ENCODE measurements at places on chromosomes 11 and 22. TPM values are rescaled to one million over a fixed set of nuclear protein-coding genes. Genes with fewer than 3 reads are reported as not detected.
A peak's percentile ranks its signal among the peaks of the same experiment; 100 is the strongest.

TESMIN gene
- 3.3 TPM for polyA plus RNA-seq

LTO1 gene
- 14.2 TPM for polyA plus RNA-seq

FADS2 gene
- polyA plus RNA-seq, result 3.5 TPM

DNA sequence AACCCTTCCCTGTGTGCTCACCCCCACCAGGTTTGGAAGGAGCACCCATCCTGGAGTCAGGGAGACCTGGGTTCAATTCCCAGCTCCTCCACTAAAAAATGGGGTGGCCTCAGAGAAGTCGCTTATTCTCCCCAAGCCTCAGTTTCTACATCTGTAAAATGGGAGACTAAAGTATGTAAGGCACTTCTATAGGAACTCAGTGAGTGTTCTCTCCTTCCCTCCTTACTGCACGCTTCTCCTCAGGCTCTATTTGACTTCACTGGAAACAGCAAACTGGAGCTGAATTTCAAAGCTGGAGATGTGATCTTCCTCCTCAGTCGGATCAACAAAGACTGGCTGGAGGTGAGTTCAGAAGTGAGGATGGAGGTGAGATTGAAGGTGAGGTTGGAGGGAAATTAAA, 11.3 kb downstream of the NCF4 start:
- peaks cover 5% of the 10 kb centered on the region for H3K36me3 ChIP-seq
- no peaks in the 10 kb centered on the region for H3K4me1 ChIP-seq
- peaks cover 4% of the 10 kb centered on the region for H3K27me3 ChIP-seq
- no peak overlapping the region for H3K27ac ChIP-seq

DNA sequence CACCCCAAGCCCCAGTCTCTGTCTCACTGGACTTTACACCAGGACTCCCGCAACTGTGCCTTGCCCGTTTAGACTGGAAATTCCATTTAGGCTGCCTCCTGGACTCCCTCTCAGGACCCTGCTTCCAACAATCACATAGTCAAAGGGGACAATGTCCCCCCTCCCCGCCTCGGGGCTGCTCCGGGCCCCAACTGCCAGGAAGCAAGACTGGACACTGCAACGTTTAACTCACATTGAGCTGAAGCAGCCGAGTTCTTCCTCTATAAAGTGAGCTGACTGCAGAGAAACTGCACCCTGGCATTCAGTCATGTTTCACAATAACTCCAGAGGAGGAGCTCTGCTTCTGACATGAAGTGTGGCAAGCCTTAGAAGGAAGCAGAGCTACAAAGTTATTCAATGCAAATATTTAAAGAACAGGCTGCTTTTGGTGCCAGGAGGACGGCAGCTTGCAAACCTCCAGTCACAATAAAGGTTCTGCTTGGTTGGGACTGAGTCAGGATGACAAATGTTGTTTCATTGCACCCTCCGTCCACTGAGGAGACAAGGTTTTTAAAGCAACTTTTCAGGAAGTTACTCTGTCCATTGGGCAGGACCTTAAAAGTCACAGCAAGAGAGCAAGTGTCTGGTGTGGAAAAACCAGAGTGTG, 19.9 kb downstream of the PACSIN2 start:
- no peaks in the 10 kb centered on the region for H3K27me3 ChIP-seq
- H3K4me1 ChIP-seq, result peaks cover 68% of the 10 kb centered on the region
- peak; percentile 92 for DNase-seq
- peak overlapping the region; percentile 34 for H3K4me3 ChIP-seq
- no peaks in the 10 kb centered on the region for H3K36me3 ChIP-seq

DNA sequence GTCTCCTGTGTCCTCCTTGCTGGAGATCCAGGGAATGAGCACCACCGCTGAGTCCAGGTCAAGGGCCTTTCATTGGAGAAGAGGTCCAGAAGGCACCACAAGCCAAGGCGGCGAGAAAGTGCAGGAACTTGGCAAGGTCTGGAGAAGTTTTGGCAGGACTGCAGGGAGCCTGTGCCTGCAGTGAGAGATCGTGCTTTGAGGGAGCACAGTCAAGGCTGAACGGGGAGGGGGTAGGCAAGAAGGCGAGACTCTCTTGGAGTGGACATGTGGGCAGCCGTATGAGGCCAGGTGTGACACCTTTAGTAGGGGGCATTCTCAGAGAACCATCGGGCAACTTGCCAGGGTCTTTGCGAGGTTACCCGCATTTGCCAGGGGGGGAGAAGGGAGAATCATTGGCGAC, 30.5 kb downstream of the LRRC10B start:
- H3K36me3 ChIP-seq, result no peaks in the 10 kb centered on the region
- peaks cover 29% of the 10 kb centered on the region for H3K4me1 ChIP-seq
- no peak for DNase-seq
- H3K27ac ChIP-seq, result no peak overlapping the region

DNA sequence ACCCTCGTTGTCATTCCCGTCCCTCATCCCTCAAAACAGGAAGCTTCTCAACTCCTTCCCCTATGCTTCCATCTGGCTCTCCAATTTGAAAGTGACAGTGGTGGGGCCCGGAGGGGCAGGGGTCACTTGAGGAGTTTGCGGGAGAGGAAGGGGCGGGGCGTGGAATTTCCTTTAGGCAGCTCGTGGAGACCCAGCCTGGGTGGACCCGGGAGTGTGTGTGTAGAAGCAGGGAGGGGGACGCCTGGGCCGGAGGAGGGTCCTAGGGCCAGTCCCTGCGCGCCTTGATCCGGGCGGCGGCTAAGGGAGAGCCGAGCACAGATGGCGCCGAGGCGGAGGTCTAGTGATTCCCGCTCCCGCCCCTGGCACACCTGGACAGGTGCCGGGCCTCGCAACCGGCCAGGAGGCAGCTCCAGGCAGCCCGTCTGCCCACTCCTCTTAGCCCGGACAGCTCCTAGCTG, 7.8 kb upstream of the PAX6 start:
- no peak for DNase-seq
- no peaks in the 10 kb centered on the region for H3K36me3 ChIP-seq
- H3K4me1 ChIP-seq, result peaks cover 42% of the 10 kb centered on the region
- no peak overlapping the region for H3K27ac ChIP-seq

DNA sequence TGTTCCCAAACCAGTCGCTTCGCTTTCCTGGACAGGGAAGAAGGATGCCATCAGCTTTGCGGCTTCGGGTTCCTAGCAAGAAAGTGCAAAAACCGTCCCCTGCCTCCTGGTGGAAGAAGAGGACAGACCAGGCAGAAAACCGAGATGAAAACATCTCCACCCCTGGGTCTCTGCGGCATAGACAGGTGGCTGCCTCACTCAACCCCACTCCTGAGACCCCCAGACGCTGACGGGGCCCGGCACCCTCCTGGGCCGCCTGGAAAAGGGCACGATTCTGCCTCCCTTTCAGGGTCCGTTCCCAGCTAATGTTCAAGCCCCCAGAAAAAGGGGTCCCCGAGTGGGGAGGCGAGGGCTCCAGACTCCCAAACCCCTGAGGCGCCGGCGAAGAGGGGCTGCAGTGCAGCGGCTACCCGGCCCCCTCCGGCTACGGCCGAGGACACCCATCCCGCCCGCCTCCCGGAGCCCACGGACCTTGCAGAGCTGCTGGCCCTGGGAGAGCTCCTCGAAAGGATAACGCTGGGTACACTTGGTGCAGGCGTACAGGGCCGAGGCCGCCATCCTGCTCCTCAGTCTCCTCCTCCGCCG, 569 bp downstream of the FAM76B start:
- peak overlapping the region; percentile 66 for H3K4me3 ChIP-seq
- peak overlapping the region; percentile 93 for H3K27ac ChIP-seq
- no peaks in the 10 kb centered on the region for H3K27me3 ChIP-seq
- peaks cover 28% of the 10 kb centered on the region for H3K36me3 ChIP-seq
- peaks cover 43% of the 10 kb centered on the region for H3K4me1 ChIP-seq
- DNase-seq, result no peak

All from stomach (tissue), 19 donors.